ENCODE measurements at places on chromosomes 12 and 14. TPM values are rescaled to one million over a fixed set of nuclear protein-coding genes. Genes with fewer than 3 reads are reported as not detected.

DNA sequence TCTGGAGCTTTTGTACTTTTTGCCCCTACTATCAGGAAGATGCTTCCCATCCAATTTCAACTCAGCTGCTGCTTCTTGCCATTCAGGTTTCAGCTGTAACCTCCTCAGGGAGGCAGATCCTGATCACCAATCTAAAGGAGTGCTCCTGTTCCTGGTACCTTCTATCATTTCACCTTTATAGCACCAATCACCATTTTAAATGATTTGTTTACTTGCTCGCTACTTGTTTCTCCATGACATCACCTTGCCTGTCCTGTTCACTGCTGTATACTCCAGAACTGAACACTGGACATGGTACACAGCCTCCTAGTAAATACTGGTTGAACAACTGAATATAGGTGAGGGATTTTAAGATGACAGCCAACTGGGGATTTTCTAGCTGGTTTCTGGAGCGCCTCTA lies 287.2 kb upstream of the DIO2 start:
- no peak for DNase-seq

- no peak for DNase-seq
Observed at GRCh38 chr12:118126119-118126757, 9.7 kb upstream of the PEBP1 start.

The FAM216A gene
- total RNA-seq: 3.9 TPM

- DNase-seq: peak; percentile 57
Observed at GRCh38 chr14:62947301-62947700, 98.0 kb downstream of the KCNH5 start.

The NTN4 gene
- 50.3 TPM for total RNA-seq

DNA sequence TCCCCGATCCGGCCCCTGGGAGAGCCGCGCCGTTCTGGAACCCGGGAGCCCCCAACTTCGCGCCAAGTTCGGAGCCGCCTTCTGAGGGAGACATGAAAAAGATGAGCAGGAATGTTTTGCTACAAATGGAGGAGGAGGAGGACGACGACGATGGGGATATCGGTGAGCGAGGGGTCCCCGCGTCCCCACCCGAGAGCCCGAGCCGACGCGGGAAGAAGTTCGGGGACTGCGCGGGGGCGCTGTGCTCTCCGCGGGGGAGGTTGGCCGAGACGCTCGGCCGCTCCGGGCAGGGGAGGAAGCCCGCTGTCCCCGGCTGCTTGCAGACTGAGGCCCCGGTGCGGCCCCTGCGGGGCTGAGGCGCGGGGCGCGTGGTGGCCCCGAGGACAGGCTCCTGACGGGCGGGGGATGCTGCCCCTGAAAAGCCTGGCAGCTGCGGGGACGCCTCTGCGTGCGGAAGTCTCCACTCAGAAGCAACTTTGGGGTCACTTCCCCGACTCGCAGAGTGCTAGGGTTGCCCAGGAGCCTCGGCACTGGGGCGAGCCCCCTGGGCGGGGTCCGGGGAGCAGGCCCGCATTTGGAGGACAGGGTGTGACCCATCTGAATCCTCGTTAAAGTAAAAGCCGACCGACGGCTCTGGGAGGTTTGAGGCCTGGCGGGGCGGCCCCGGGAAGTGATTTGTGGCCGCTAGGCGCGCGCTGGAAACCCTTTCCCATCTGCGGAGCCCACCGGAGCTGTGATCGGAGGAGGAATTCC lies 511 bp downstream of the ANO6 start:
- DNase-seq: peak; percentile 19

DNA sequence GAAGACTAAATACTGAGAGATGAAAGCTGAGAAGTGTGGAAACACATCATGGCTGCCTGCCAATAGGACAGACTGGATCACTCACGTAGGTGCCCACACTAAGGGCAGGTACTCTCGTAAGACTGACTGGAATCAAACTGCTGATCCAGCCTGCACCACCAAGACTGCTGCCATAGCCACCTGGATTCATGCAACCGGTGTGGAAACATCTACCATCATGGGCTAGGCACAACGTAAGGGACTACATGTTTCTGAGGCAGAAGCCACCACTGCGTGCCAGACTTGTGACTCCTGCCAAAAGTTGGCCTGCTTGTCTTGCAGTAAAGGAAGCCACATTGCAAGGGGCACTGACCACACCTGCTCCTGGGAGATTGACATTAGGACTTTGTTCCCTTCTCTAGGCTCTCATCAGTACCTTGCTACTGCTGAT lies 3.8 kb downstream of the POMT2 start:
- peak; percentile 72 for DNase-seq

DNA sequence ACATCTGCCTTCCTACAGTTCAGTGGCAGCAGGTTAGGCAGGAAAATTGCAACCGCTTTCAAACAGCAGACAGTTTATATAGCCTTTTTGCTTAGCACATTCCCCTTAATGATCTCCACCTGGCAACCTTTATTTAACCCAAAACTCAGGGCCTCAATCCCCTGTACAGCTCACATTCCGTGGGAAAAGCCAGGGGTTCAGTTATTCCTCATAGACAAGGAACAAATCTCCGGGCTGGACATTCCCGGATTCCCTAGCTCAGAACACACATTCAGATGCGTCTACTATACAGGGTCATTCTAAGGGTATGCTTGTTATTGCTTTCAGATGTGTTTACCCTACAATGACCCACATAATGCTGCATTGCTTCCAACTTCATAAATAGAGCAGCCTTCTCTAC lies 73.8 kb upstream of the DCN start:
- no peak for DNase-seq

GRCh38 chr14:34699873-34700621 lies 14.3 kb downstream of the CFL2 start:
- DNase-seq: peak; percentile 97

All from bronchial epithelial cell (primary cell).